ENCODE measurements at places on chromosomes 2 and 18.

GRCh38 chr2:197972061-197972460 lies 167.7 kb downstream of the PLCL1 start:
- DNase-seq, result no peak

- DNase-seq, result no peak
Measured at GRCh38 chr2:162012565-162013058, 61.4 kb downstream of the DPP4 start.

DNA sequence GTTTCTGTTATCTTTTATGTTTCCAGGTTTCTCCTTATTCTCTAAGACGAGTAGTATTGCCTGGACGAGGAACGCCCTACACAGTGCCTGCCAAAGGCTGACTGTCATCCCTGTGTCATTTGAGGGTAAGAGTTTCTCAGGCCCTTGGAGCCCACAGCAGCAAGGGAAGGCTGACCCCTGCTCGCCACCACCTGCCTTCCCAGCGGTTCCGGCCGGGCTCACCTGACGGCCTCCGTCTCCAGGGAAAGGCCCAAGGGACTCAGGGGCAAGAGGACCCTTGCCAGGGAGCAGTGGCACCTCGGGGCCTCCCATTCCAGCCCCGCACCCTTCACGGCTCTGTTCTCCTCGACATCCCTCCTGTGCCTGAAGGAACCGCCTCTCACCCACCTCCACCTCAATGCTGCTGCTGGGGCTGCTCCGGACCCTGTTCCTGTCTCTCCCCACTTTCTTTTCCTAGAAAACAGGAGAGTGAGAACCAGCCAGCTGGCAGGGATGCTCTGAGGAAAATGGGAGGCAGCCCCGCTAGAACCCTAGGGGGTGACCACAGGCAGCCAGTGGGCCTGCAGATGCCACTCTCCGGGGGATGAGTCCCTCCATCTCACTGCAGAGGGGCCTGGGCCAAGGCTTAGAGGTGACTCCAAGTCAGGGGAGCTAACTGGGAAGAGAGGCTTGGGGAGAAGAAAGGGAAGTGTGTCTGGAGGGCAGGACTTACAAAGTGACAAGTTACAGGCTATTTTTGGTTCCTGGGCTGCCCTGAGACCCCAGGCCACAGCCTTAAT lies 1.9 kb downstream of the LIMS2 start:
- DNase-seq, result no peak

DNA sequence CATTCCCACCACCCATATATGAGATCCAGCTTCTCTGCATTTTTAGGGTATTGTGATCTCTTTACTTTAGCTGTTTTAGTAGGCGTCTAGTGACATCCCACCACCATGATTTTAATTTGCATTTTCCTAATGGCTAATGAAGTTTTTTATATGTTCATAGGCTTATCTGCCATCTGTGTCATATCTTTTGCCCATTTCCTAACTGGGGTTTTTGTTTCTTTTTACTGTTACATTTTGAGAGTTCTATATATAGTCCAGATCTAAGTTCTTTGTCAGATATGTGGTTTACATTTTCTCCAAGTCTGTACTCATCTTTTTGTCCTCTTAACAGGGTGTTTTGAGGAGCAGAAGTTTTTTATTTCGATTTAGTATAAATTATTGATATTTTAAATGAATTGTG lies 39.6 kb downstream of the PTPN2 start:
- no peak for DNase-seq

DNA sequence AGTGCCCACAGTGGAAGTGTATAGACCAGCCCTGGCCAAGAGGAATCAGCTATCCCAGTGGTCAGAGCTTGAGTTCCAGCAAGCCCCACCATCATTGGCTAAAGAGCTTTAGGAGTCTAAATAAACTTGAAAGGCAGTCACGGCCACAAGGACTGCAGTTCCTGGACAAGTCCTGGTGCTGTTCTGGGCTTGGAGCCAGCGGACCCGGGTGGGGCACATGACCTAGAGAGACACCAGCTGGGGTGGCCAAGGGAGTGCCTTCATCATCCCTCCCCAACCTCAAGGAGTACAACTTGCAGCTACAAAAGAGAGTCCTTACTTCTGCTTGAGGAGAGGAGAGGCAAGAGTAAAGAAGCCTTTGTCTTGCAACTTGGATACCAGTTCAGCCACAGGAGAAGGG lies 439.8 kb upstream of the TMEFF2 start:
- DNase-seq, result no peak

- no peak for DNase-seq
Measured at GRCh38 chr2:100664021-100664755, 101.4 kb downstream of the PDCL3 start.

GRCh38 chr2:107469437-107469995 lies 357.2 kb upstream of the RGPD4 start:
- DNase-seq, result no peak

GRCh38 chr2:186771850-186772463 lies 77.0 kb downstream of the ZSWIM2 start:
- DNase-seq, result no peak

- no peak for DNase-seq
Measured at GRCh38 chr2:166519391-166519962, 25.4 kb upstream of the SCN7A start.

DNA sequence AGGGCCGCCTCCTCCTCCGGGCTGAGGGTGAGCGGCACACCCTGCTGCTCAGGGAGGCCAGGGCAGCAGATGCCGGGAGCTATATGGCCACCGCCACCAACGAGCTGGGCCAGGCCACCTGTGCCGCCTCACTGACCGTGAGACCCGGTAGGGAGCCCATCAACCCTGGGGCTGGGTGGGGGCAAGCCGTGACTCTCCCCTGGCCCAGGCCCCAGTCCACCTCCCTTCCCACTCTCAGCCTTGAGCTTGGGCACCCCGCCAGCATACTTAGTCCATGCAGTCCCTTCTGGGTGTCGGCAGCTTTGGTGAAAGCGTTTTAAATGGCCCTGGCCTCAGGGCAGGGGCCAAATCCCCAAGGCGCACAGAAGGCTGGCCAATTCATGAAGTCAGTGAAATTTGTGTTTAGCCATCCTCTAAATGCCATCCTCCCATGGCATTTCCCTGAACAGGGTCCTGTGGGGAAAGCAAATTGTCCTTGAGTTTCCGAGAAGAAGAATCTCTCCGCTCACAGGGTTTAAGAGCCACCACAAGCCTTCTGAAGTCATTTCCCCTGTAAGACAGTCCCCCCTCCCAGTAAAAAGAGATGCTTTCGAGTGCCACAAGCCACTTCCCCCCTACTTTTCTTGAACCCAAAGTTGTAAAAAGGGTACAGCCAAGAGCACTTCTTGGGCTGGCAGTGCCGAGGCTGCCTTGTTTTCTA lies 17.2 kb downstream of the SPEG start:
- DNase-seq, result no peak

DNA sequence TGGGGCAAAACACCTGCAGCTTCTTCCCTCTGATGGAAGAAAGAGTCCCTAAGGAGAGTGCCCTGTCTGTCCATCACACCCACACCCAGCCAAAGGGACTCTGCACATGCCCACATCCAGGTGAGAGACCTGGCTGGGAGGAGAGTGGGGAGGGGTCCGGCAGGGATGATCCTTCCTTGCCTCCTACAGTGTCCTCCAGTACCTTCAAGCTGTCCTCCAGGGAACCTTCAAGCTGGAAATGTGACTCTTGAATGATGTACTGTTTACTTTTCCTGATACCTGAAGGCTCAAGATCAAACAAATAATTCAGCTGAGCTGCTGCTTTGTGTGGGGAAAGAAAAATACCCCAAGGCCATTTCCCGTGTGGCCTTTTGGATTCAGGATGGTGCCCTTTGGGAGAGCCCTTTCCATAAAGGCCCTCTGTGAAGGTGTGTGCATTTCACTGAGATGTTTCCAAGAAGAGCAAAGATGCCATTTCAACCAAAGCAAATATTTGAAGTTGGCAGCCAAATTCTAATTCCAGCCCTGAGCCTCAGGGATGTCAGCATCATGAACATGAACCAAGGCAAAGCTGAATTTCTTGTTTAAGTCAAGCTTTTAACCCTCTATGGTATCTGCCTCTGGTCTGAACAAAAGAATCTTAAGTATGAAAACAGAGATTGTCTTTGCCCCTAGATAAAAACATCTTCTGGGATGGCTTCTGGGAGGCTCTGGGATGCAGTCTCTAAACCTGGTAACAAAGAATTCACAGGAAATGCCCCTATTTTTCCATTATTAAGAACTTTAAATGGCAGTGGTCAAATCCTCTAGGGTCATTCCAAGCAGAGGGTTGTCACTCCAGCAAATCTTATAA lies 11.1 kb downstream of the EVA1A start:
- no peak for DNase-seq

GRCh38 chr2:236706288-236706687 lies 136.7 kb downstream of the ACKR3 start:
- DNase-seq, result no peak

DNA sequence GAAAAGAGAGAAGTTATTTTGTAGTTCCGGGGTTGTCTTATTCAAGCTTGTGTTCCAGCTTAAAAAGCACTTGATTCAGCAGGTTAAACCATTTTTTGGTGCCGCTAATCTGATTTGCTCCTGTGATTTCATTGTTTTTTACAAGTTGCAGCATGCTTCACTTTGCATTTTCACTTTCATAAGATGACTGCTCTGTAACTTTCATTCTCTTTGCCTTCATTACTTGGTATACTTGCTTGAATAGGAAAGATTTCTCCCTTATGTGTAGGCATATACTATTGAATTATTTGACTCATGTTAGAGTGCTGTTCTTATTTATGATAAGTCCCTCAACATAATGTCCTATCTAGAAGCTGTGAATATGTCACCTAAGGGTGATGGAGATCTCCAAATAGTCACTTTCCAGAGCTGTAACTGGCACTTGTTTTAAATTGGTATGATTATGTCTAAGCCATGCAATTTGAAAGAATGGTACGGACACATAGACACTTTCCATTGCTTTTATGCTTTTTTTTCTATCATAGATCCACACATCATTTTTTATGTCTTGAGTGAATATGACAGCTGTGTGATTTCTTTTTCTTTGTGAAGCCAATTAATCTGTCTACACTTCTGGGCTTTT lies 254.5 kb downstream of the DSEL start:
- DNase-seq, result no peak

DNA sequence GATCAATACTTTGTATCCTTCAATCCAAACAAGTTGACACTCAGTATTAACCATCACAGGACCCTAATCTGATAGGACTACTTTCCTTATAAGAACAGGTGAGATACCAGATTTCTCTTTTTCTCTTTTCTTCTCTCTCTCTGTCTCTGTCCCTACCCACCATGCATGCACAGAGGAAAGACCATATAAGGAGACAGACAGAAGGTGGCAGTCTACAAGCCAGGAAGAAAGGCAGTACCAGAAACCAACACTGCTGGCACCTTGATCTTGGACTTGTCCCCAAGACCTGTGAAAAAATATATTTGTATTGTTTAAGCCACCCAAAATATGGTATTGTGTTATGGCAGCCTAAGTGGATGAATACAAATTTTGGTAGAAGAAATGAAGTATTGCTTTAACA lies 156.2 kb upstream of the KCNH7 start:
- DNase-seq, result no peak

GRCh38 chr2:40249577-40249976 lies 202.3 kb downstream of the SLC8A1 start:
- DNase-seq, result no peak

GRCh38 chr2:216133397-216133796 lies 24.2 kb downstream of the XRCC5 start:
- DNase-seq, result no peak

- no peak for DNase-seq
Measured at GRCh38 chr2:33208400-33208799, 261.6 kb downstream of the LTBP1 start.

GRCh38 chr2:176682278-176682677 lies 413.0 kb downstream of the MTX2 start:
- no peak for DNase-seq

GRCh38 chr2:66530651-66531050 lies 95.7 kb downstream of the MEIS1 start:
- no peak for DNase-seq

GRCh38 chr2:207655000-207655399 lies 29.8 kb upstream of the METTL21A start:
- DNase-seq, result no peak

DNA sequence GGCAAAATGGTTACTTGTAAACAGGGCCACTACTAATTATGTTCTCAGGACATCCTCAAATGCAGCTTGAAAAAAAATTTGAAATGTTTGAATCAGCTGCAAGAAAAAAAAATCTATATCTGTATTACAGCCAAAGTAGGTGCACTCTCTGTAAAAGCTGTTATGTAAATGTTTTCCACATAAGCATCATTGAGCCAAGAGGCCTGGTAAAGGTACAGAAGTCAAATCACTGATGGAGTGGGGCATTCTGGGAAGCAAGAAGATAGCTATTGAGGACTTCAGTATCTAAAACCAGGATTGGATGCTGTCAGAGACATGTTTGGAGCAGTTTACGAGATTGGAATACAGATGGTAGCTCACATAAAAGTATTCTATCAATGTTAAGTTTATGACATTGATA lies 80.3 kb downstream of the MAPRE2 start:
- DNase-seq, result no peak
